ENCODE measurements at places on chromosomes 4 and X. TPM values are rescaled to one million over a fixed set of nuclear protein-coding genes. Genes with fewer than 3 reads are reported as not detected.

- H3K36me3 ChIP-seq, result no peaks in the 10 kb centered on the region
- peaks cover 38% of the 10 kb centered on the region for H3K4me1 ChIP-seq
- H3K27me3 ChIP-seq, result no peaks in the 10 kb centered on the region
- no peak for DNase-seq
Measured at GRCh38 chr4:76980261-76980660, 30.7 kb downstream of the SEPTIN11 start.

The PLK4 gene
- total RNA-seq, result 54.5 TPM

The ADAMTS3 gene
- total RNA-seq, result 3.2 TPM

The JAKMIP1 gene
- 0.75 TPM for total RNA-seq

The ADH1A gene
- not detected for total RNA-seq

The FAM241A gene
- 2.8 TPM for total RNA-seq

The GC gene
- not detected for total RNA-seq

DNA sequence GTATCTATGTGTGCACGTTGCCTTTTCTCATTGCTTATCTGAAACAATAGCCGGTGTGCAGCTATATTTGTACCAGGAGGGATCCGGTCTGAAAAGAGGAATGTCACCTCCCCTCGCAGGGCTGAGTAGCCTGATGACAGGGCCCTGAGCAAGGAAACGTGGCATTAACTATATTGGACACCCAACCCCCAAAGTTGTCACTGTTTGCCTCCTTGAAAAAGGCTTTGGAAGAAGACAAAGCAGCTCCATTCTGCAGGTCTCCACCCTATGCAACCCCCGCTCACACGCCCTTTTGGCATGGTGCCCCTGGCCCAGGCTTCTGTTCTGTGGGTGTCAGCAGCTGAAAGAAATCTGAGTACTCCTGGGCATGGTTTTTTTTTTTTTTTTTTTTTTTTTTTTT lies 8.2 kb downstream of the PRRG3 start:
- no peaks in the 10 kb centered on the region for H3K27me3 ChIP-seq
- no peak overlapping the region for H3K27ac ChIP-seq
- H3K4me1 ChIP-seq, result no peaks in the 10 kb centered on the region
- no peak overlapping the region for H3K4me3 ChIP-seq

The HSFX3 gene
- total RNA-seq, result not detected

- no peaks in the 10 kb centered on the region for H3K27me3 ChIP-seq
- H3K4me3 ChIP-seq, result no peak overlapping the region
- H3K4me1 ChIP-seq, result peaks cover 54% of the 10 kb centered on the region
- DNase-seq, result peak; percentile 48
Measured at GRCh38 chr4:145785391-145786008, 105.6 kb downstream of the C4orf51 start.

- H3K4me1 ChIP-seq, result no peaks in the 10 kb centered on the region
- no peak overlapping the region for H3K4me3 ChIP-seq
- no peaks in the 10 kb centered on the region for H3K36me3 ChIP-seq
- DNase-seq, result no peak
- H3K27ac ChIP-seq, result no peak overlapping the region
- no peaks in the 10 kb centered on the region for H3K27me3 ChIP-seq
Measured at GRCh38 chr4:171648926-171649325, 164.3 kb upstream of the GALNTL6 start.

The POF1B gene
- total RNA-seq, result not detected

DNA sequence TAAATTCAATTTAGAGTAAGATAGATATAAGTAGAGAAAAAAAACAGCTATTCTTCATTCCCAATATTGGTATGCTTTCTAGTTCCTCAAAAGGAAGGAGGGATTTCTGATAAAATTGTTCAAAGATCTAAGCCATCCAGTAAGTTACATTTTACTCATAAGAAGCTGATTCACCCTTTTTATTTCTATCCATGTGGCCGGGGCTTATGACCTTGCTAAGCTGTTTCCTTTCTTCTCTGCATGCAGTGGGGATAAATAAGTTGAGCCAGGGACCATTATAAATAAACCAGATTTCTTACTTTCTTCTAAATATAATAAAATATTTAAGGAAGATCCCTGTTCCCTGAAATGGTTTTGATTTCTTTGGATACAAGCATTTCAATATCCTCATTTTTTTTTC lies 502.3 kb downstream of the PDHA2 start:
- no peak overlapping the region for H3K27ac ChIP-seq
- no peaks in the 10 kb centered on the region for H3K27me3 ChIP-seq
- DNase-seq, result no peak
- no peak overlapping the region for H3K4me3 ChIP-seq
- H3K36me3 ChIP-seq, result no peaks in the 10 kb centered on the region
- H3K4me1 ChIP-seq, result no peaks in the 10 kb centered on the region

The LDB2 gene
- 0.29 TPM for total RNA-seq

DNA sequence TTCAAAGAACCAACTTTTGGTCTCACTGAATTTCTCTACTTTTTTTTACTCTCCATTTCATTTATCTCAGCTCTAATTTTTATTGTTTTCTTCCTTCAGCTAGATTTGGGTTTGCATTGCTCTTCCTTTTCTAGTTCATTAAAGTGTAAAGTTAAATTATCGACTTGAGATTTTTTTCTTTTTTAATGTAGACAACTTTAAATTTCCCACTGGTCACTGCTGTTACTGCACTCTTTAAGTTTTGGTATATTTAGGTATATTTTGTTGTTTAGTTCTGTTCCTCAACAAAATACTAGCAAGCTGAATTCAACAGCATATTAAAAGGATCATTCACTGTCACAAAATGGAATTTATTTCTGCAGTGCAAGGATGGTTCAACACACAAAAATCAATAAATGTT lies 572.0 kb upstream of the DIAPH2 start:
- H3K27ac ChIP-seq, result no peak overlapping the region
- no peaks in the 10 kb centered on the region for H3K4me1 ChIP-seq
- DNase-seq, result no peak
- no peaks in the 10 kb centered on the region for H3K27me3 ChIP-seq
- no peaks in the 10 kb centered on the region for H3K36me3 ChIP-seq

Measured in PC-3 (cell line).